GDM1 (cell line): ENCODE measurements at places on chromosomes 1 and 21.
A peak's percentile ranks its signal among the peaks of the same experiment; 100 is the strongest.

DNA sequence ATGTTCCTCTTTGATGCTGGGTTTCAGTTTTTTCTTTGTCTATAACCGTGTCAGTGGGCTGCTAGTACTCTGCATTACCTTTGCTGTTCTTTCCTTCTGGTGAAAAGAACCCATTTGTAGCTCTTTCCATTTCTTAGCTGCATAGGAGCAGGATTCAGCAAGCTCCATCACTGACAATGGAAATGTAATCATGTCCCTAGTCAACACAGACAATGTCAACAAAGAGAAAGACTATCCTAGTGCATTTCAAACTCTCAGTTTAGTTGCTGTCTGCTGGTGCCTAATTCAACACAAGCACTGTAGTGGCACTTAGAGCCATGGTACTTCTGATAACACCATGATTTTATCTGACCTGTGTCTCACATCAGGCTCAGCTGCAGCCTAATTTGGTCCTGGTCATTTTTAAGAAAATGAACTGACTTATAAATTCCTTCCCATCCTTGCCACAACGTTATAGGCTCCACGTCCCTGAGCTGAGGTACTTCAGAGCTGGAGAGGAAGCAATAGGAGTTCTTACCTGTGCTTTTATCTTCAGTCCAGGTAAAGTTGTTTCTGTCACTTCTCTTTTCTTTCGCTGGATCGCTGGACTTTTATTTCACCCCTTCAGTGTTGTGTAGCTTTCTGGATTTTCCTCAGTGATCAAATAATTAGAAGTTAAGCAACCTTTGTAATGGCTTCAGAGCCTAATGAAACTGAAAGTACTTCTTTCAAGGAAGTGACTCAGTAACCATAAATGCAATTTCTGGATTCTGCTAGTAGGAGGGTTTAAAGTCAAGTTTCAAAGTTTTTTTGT lies at the start of gene GBP3:
Gene GBP3, minus strand, starts transcription at position 700 of the 793 bp plus-strand sequence. CDS start 2,145 bp downstream, outside the sequence.
- peak; percentile 13 for DNase-seq

DNA sequence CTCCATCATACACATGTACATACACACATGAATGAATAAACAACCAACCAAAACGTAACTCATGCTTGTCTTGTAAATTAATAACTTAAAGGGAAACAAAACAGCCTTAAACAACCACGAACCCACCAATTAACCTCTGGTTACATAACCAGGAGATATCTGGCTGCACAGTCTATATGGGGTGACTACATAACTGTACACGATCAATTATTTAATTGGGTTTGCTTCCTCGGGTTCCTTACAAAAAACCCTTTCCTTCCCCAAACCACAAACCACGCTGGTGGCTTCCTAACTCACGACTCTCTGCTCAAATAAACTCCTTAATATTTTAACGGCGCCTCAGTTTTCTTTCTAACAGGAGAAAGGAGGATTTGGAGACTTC lies 744 bp downstream of the ZNF670 start:
- DNase-seq = no peak

GRCh38 chr21:17159697-17160096 lies 353.1 kb upstream of the CXADR start:
- no peak for DNase-seq

DNA sequence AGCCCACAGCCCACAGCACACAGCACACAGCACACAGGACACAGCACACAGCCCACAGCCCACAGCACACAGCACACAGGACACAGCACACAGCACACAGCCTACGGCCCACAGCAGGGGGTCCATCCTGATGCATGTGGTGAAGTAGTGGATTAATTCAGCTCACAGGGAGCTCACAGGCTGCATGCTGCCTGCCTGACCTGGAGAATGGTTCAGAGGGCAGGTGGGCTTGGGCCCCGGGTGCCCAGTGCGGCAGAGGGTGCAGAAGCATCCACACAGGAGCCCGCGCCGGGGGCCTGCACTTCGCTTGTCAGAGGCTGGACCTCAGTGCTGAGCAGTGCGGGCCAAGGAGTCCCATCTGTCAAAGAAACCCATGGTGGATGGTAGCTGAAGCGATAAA lies 21.1 kb upstream of the AJAP1 start:
- DNase-seq = no peak

DNA sequence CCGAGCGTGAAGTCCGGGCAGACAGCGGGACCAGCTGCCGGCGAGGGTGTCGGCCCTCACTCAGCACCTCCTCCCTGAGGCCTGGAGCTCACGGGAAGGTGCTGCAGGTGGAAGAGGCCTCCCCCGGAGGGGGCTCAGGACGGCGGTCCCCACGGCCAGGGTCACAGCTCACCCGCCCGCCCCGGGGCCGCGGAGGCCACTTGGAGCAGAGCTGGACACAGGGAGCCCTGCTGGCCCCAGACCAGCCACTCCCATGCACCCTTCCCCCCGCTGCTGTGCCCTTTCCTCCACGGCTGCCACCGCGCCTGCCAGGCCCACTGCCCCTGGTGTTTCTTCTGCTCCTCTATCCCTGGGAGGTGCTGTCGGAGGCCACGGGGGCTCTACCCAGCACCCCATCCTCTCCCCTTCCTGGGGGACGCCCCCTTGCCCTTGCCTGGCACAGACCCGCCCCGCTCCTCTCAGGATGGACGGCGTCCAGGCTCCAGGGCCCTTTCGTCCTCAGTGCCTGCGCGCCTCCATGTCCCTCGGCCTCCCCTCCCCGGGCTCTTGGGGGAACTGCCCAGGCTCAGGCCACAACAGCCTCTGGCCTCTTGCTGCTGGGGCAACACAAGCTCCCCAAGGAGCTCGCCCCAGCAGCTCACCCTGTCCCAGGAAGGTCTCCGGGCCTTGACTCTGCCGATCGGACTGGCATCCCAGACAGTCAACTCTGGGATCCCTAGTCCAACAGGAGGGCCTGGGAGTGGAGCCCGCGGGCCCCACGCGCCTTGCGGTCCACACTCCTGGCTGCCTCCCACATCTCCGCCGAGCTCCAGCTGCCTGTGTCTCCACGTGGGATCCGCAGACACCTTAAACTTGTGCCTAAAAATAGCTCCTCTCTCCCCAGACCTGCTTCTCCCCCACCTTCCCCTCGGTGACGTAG lies 4.1 kb downstream of the TMEM240 start:
- DNase-seq = no peak

GRCh38 chr1:1462318-1462966 lies 9.1 kb upstream of the ATAD3B start:
- no peak for DNase-seq

GRCh38 chr1:109490029-109490933 lies 3.6 kb upstream of the CYB561D1 start:
- DNase-seq = peak; percentile 48

DNA sequence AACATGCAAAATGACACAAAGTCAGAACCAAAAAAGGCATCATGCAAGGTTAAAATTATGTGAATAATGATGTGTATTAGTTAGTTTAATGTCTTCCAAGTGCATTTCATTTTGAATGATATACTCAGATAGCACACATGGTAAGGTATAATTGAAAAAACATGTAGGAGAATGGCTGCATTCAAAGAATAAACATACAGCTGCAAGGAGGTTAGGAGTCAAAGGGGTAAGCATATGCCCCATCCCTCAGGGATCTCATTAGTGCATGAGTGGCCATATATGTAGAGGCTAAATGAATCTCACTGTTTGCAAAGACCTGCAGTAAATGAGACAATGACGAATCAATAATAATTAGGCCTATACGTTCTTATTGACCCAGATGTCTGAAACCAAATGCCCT lies 179.7 kb upstream of the HOOK1 start:
- no peak for DNase-seq

- no peak for DNase-seq
These were observed 43.8 kb upstream of the LBR start for GRCh38 chr1:225471453-225472301.

GRCh38 chr1:224874775-224875174 lies 54.7 kb upstream of the DNAH14 start:
- DNase-seq = no peak

GRCh38 chr1:107559881-107560280 lies 405.1 kb downstream of the VAV3 start:
- DNase-seq = no peak

DNA sequence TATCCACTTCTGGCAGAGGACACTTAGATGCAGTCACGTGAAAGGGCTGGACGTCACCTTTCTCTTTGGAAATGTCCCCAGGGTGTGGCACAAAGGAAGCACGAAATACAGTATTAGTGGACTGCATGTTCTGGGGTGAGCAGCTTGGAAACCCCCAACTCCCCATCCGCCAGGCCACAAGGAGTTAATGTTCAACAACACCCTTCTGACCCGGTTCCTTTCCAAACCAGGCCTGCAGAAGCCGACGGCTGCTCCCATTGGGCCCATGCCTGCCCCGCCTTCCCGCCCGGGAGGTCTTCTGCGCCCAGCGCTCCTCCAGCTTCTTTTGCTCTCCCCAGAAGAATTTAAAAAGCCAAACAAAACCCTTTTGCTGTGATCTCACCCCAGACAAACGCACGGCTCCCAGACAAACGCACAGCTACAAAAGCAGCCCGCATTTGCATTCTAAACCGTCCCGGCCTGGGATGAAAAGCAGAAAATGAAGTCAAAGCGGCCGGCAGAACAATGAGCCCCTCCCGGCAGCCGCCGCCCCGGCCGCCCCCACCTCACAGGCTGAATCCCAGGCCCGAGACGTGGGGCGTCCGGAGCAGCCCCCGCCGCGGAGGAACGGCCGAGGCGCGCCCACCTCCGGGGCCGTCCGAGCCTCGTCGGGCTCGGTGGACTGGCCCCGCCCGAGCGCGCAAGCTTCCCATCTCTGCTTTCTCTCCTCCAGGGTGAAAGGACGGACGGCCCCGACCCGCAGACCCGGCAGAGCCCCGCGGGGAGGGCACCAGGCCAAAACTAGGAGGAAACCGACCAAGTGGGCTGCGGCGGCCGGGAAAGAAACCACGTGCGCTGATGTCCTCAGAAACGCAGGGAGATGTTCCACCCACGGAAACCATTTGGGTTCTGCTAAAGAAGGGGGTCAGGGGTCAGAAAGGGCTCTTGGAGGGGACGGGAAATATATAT lies 101.9 kb downstream of the PLPP3 start:
- no peak for DNase-seq

- peak; percentile 31 for DNase-seq
These were observed 240.1 kb downstream of the DISC1 start for GRCh38 chr1:231866392-231867331.

- no peak for DNase-seq
These were observed 122.8 kb upstream of the IVNS1ABP start for GRCh38 chr1:185439727-185440415.

DNA sequence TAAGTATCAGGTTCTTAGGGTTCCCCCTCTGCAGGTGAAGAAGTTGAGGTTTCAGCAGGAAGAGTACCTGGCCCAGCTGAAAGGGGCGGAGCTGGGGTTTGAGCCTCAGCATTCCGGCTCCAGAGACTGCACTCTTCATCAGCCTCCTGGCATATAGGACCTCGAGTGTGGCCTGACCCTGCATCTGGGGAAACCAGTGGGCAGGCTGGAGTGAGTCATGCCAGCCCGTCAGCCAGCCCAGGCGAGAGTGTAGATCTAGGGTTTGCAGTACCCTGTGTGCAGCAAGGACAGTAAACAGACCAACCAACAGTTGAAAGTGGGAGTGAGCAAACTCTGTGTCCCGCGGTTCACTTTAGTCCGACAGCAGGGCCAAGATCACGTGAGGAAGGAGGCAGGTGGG lies 14.1 kb downstream of the MFSD2A start:
- DNase-seq = no peak

GRCh38 chr1:246450611-246451251 lies 56.3 kb downstream of the SMYD3 start:
- no peak for DNase-seq

DNA sequence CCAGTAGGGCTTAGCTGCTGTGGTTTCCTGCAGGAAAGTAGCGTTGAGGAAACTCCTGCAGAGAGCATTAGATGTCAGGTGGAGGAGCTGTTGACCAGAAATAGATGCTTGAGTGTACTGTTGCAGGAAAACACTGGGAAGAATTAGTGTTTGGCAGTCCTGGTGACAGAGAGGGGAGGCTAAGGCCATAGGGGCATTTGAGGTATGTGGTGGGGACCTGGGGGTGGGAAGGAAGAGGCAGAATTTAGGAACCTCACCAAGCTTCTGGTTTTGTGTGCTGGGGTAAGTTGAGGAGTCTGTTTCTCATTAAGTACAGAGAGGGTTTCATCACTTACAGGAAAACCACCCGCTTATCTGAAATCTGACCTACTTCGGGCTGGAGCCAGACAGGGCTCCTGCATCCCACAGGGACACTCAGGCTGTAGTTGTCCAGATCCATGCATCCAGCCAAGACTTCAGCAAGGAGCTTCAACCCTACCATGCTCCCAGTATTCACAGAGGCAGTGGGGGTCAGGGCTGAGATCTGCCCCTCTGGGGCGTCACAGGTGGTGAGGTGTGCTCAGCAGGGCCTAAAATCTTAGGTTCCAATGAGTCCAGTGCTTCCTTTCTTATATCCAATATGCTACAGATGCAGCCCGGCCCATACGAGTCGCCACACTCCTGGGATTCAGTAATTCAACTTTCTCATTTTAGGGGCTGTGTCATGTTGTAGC lies 15.1 kb downstream of the SH2D2A start:
- peak; percentile 55 for DNase-seq

GRCh38 chr1:27161594-27161993 lies 6.7 kb upstream of the SLC9A1 start:
- no peak for DNase-seq

- DNase-seq = no peak
These were observed 1.9 kb downstream of the PRDM16 start for GRCh38 chr1:3070644-3071564.

DNA sequence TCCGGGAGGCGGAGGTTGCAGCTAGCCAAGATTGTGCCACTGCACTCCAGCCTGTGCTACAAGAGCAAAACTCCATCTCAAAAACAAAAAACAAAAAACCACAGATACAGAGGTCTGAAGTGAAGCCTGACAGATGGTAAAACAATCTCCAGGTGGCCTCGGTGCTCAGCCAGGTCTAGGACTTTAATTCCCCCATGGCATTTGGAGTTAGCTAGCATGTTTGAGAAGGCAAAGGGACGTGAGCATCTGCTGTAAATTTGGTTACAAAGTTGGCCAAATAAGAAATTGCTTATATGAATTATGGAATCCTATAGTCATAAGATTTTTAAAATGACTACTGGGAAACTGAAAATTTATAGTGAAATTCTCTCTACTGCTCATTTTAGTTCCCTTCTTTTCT lies 98.3 kb upstream of the FMN2 start:
- DNase-seq = no peak

DNA sequence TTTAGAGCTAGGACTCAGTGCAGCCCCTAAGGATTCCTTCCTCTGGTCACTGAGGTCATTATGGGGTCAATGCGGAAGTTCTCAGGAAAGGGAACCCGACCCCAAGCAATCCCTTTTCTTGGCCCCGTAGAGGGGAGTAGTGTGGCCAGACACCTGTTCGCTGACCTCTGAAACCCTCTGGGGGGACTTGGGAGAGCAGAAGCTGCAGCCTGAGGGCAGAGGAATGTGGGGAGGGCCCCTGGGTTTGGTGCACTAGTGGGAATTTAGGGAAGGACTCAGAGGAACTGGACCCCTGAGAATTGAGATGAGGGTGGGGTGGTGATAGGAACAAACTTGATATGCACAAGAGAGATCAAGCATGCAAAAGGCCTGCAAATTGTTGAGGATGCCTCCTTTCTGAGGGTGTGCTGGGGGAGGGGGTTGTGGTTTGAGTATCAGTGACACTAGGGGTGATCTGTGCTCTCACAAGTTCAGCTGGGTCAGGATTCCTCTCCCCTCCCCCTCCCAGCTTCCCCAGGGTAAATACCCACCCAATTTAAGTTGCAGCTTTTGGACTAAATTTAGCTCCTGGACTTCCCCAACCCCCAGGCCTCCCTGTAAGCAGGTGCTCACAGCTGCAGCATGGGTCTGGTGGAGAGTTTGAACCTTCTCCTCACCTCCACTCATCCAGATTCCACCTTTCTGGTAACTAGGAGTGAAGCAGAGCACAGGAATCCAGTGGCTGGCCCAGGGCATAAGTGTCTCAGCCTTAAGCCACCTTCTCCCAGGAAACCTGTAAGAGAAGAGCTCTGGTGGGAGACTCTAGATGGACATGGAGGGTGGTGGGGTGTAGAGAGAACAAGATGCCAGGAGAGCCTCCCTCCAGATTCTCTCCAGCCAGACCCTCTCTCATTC lies 13.5 kb downstream of the ADAMTSL4 start:
- DNase-seq = no peak
